ENCODE measurements at places on chromosomes 4 and X.

DNA sequence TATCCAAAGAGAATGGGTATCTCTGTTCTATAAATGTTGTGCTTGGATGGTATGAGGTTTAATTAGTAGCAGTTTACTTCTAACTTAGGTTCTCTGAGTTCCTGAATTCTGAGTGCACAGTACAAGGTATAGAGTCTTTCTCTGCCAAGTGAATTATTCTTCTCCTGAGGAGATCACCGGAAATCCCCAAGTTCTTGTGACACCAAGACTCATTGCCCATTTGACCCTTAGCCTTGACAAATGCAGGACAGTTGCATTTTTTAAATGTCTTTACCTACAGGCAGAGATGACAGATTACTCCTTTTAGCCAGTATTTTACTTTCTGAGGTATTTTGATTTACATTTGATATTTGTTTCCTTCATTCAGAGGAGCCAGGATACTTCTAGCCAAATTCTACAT is 72.9 kb downstream of the MAOA start:
- DNase-seq = no peak

DNA sequence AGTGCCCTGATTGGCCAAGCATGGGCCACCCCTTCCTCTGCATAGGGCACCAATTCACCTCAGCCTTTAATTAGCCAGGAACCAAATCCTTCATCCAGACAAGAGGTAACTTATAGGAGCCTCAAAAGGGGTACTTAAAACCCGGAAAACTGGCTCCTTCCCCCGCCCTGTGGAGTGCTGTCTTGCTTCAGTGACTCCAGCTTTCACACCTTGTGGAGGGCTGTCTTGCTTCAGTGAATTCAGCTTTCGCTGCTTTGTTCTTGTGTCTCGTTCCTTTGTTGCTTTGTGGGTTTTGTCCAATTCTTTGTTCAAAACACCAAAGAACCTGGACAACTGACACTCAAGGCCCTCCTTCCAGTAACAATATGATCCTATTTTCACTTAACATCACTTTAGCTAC is 82.2 kb upstream of the FRG1 start:
- DNase-seq = no peak

DNA sequence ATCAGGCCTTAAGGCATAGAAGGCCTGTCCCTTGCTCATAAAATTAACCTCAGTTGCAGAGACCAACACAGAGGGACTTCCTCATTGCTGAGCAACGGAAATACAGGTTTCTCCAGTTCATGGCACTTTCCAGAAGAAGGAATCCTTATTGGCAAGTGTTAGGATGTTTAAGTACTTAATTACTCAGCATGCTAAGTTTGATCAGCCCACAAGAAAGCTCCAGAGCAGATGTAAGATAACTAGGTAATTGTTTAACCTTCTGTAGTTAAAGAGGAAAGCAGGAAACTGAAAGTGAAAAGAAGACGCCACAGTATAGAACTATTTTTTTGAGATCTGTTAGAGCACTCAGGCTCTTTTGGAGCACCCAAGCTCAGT is 33.5 kb downstream of the SMS start:
- DNase-seq = peak; percentile 41

DNA sequence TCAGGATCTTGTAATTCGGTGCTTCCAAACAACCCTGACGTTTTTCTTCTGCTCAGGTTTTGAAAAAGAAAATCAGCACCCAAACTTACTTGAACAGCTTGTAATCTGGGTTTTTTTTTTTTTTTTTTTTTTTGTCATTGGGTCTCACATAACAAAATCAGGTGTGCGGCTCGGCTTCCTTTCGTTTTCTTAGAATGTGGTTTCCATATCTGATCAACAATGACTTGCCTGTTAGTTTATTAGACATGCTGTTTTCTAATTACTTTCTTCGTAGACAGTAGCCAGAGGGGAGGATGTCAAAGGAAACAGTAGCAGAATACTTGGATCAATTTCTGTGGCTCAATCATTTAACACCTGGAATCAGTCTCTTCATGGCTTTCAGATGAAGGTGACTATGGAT is 890 bp upstream of the FREM3 start:
- DNase-seq = peak; percentile 25

GRCh38 chr4:89939994-89940393 is 45.3 kb downstream of the MMRN1 start:
- DNase-seq = no peak

DNA sequence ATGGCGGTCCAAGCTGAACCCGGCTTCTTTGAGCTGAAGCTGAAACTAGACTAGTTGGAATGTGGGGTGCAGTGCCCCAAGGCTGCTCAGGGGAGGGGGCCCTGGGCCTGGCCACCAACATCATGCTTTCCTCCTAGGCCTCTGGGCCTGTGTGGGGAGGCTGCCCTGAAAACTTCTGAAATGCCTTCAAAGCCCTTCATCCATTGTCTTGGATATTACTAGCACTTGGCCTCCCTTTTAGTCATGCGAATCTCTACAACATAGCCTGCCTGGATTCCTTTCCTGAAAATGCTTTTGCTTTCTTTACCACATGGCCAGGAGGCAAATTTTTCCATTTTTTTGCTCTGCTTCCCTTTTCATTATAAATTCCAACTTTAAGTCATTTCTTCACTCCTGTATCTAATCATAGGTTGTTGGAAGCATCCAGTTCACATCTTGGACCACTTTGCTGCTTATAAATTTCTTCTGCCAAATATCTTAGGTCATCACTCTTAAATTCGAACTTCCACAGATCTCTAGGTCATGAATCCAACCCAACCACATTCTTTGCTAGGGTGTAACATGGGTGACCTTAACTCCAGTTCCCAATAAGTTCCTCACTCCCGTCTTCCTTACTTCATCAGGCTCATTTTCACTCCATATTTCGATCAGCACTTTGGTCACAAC is 103.4 kb downstream of the DDIT4L start:
- no peak for DNase-seq

- DNase-seq = no peak
These were observed 16.1 kb upstream of the TASL start for GRCh38 chrX:30593440-30594200.

- DNase-seq = peak; percentile 94
These were observed 5.0 kb downstream of the TACC3 start for GRCh38 chr4:1726146-1726934.

GRCh38 chr4:180057891-180058671 is 2185.1 kb upstream of the TENM3 start:
- peak; percentile 55 for DNase-seq

- no peak for DNase-seq
These were observed 121.3 kb downstream of the PPARGC1A start for GRCh38 chr4:23768541-23768940.

DNA sequence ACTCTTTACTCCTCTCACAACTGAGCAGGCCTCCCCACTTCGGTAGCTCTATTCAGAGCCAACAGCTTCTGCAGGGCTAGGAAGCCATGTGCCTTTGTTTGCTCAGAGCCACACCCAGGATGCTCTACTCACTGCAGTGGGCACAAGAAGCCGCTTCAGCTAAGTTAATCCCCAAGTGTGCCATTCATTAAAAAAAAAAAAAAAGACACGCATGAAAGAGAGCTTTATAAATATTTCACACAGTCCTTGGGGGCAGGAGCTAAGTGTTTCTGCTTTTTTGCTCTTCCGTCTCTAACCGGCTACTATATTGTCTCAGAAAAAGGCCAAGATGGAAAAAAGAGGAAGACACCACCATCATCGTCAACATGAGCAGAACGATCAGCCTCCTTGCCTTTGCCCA is 8.1 kb downstream of the CRMP1 start:
- no peak for DNase-seq

DNA sequence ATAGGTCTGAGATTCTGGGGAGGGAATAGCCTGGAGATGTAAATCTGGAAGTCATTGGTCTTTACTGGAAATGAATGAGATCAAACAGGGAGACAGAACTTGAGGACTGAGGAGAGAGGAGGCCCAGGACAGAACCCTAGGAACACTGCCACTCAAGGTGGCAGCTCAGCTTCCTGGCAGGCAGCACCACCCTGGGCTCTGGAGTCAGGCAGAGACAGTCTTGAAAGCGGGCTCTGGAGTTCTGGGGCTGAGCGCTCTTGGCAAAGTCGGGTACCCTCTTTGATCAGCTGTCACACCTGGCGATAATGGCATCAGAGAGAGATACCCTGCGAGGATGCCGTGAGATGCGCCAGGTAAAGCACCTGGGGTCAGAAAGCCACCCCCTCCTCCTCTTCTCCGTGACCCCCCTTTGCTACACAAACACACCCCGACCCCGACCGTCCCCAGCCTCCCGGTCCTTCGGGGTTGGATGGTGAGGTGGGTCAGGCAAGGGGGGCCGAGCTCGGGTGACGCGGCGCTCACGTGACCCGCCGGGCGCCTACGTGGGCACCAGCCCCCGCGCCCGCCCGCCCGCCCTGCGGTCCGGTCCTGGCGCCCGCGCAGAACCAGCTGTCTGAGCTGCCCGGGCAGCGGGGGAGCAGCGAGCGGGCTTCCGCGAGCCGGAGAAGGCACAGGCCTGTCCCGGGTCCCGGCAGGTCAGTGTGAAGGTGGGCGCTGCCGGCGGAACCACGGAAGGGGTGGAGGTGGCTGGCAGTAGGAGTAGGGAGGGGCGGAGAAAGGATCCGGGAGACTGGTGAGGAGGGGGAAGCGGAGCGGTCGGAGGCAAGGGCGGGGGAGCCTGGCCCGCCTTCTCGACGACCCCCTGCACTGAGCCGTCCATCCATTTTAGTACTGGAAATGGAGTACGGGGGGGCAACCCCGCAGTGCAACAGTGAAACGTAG is at the start of gene TCEAL3:
Gene TCEAL3, plus strand, starts transcription at position 600 of the 942 bp plus-strand sequence. CDS start 1,102 bp downstream, outside the sequence.
- peak; percentile 43 for DNase-seq

GRCh38 chrX:110395877-110396276 is 37.2 kb downstream of the RTL9 start:
- no peak for DNase-seq

DNA sequence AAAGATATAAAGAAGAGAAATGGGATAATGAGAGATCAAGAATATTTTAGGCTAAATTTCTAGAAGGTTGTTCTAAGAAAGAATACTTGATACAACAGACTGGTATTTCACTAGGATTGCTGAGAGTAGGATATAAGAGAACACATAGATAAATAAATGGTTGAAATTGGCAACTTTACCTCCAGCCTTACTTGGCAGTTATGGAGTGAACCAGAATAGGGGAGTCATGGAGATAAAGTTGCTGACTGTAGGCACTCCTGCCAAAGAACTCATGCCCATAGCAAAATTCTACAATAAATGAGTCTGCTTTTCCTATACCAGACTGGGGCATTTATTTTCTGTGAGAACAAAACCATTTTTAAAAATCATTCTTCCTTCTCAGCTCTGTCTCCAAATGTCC is 26.4 kb upstream of the MMRN1 start:
- no peak for DNase-seq

- no peak for DNase-seq
These were observed 60.7 kb downstream of the TBC1D9 start for GRCh38 chr4:140695483-140695882.

GRCh38 chrX:112067601-112068000 is 15.0 kb downstream of the TRPC5 start:
- no peak for DNase-seq

GRCh38 chr4:183596067-183596757 is 62.8 kb downstream of the RWDD4 start:
- DNase-seq = no peak

DNA sequence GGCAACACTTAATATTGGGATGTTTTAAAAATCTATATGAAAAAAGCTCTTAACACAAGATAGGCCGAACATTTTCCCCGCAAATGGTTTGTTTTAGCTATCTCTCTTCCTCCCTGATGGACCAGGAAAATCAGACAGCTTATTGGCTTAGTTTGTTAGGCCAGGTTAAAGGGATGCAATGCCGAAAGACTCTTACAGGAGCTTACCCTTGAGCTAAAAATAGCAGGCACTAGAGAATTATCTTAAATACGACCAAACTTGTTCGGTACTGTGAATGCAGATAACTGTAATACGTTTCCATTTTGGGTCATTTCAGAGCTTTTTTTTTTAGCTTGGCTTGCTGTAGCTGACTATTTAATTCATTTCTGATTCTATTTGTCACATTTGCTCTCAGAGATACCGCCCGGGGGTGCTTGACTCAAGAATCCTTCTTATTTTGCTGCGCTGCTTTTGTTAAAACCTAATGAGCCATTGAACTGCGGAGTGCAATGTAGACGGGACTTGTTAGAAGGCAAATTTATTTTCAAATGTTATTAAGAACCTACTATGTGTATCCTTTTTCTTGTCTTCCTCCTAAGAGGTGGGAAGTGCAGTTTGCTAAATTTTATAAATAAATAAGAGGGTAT is 23.3 kb downstream of the PPARGC1A start:
- no peak for DNase-seq

DNA sequence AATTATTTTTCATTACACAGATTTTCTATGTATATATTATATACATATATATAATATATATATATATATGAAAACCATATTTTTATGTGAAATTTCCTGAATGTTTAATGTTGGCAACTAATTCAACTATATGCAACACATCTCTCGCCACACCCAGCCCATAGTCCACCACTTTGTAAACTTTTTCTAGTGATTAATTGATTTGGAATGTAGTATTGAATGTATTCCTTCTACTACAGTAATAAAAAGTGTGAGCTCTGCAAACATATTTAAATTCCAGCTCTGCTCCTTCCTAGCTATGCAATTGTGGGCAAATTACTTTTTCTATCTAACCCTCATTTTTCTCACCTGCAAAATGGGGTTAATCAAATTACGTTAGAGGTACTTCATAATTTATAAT is 187.8 kb downstream of the TEX11 start:
- no peak for DNase-seq

GRCh38 chr4:155809835-155810234 is 51.0 kb downstream of the GUCY1B1 start:
- DNase-seq = peak; percentile 91
